ENCODE measurements at places on chromosomes 7 and 10.

DNA sequence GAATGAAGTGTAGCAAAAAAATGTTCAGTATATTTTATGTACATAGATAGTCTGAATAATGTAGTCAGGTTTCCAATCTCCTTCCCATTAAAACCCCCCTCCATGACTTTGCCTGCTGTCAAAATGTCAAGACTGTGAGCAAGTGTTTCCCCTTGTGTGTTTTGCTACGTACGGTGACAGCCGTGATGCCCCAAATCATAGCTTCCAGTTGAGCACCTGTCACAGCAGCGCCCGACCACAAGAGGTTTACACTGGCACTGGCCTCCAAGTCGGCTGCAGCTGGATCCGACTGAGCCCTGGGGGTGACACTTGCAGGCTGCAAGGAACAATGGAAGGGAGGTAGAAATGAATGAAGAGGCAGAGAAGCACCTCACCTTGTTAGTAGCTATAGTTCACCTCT, 62.3 kb downstream of the LAMB4 start:
- DNase-seq, result no peak

DNA sequence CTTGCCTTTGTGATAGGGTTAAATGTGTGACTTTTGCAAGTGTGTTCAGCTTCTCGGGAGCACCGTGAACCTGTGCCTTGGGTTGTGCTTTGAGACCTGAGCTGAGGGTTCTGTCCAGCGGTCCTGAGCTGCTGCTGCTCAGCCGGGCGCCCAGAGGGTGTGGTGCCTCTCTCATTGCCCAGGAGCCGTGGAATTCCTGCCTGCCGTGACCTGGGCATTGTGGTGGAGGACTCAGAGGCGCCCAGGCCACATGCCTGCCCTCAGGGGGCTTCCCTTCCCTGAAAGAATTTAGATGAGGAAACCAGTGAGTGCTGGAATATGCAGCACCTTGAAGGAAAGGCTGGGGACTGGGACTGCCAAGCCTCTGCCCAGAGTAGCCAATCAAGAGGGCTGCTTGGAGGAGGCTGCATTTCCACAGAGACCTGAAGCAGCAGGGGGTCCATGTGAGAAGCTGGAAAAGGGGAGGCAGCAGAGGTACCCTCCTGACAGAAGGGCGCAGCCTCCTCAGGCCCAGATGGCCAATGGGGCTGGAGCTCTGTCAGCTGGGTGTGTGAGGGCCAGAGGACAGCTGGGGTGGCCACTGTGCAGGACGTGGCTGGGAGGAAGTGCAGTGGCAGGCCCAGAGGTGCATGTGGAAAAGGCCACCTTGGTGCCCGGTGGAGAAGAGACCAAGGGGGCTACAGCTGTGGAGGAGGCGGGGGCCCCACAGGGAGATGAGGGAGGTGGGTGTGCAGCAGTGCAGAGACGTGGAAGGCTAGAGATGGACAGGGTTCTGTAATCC, 107.3 kb downstream of the NKX6-2 start:
- no peak for DNase-seq

DNA sequence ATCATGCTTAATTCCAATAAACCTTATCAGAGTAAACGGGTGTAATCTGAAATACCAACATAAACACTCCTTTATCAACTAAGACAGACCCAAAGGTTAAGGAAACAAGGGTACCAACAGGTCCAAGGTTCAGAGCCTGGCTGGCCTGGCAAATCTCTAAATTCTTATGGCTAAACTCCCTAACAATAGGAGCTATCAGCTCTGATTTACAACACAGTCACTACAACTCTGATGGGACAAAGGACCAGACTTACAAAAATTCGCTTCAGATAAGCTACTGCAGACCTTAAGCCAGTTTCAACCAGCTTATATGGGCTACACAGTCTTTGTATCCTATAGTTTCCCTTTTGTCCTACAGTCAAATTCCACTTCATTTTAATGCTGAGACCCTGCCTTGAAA, 381.9 kb downstream of the ZWINT start:
- no peak for DNase-seq

DNA sequence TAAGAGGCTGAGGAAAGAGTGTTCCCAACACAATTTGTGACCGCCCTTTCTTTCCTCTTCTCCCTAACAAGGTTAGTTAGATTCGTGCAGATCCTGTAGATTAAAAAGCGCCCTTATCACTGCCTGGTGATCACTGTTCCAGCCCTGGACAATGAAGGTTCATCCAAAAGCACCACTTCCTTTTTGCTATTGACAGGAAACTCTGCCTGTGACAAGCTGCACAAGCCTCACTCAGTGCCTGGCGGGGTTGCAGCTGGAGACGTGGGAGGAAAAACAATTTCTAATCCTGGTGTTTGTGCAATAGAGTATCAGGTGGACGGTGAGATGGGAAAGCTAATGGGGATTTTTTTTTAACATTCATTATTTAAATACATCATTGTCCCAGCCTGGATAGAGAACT, 105.9 kb upstream of the CAV2 start:
- no peak for DNase-seq

- DNase-seq, result no peak
These were observed 77.6 kb downstream of the GALNT11 start for GRCh38 chr7:152103066-152103465.

DNA sequence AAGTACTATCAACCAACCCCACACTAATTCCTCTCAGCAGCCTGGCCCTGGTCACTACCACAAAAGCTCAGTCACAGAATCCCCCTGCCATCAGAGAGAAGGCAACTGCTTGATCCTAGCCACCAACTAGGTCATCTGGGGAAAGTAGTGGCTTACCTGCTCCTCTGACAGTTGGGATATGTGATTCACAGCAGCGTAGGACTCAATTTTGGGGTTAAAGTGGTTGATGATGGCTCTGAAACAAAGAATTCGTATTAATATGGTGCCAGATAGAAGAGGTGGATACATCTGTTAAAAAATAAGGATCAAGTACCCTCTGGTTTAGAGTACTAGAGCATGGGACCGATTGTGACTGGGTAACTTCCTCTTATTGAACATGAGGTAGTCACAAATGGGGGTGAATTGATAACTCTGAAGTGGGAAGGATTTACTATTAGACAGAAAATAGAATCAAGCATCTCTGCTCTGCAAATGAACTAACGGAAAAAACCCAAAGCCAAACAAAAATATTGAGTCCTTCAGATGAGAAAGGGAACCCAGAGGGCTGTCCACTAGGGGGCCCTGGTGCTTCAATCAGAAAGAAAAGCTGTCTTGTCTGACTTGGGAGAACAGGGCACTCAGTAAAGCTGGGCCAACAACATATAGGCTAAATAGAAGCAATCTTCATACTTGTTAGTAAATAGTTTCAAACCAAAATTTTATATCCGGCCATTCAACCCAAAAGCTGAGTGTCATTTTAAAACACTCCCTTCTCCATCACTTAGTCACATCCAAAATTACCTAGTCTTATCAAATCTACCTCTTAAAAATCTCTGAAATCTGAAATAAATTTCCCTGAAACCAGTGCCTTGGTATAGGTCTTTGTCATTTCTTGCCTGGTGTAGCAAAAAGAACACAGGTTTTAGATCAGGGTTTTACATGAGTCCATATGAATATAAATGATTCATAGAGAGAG, 45.9 kb upstream of the KCNIP2 start:
- peak; percentile 61 for DNase-seq

- no peak for DNase-seq
These were observed 77.2 kb downstream of the CDCA7L start for GRCh38 chr7:21868576-21868850.

DNA sequence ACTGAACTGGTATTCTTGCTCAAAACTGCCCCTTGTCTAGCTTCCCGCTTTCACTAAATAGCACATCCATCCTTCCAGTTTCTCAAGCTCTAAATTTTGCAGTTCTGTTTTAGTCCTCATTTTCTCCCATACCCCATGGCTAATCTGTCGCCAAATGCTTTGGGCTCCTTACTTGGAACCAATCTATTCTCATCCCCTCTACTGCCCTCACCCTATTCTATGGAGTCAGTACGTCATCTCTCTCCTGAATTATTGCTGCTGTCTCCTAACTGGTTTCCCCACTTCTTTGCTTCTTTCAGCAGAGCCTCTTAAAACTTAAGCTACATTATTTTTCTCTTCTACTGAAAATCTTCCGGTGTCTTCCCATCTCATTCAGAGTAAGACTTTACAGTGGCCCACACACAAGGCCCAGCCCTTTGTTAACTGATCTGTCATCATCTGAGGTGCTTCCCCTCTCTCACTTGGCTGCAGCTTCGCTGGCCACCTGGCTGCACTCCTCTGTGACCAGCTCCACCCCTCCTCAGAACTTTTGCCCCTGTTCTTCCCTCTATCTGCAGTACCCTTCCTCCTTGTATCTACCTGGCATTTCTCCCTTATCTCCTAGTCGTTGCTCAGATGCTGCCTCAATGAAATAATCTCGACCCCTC, 9.9 kb downstream of the STARD3NL start:
- DNase-seq, result no peak

GRCh38 chr10:116472891-116473290, 45.2 kb downstream of the PNLIPRP3 start:
- DNase-seq, result no peak

GRCh38 chr10:77267703-77268675, 369.6 kb downstream of the KCNMA1 start:
- no peak for DNase-seq

DNA sequence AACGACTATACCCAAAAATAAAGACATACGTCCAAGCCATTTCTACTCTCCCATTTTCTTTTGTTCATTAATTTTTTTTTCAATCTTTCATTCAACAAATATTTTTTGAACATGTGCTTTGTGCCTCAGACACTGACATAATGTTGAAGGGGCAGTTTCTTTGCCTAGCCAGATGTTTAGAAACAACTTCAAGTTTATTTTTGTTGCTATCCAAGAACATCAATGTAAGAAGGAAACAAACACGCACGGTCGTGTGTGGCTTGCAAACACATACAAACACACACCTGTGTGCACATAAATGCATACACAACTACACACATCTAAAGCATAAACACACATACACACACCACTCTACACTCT, 39.9 kb downstream of the BTBD16 start:
- no peak for DNase-seq

GRCh38 chr7:95435422-95435780, 573 bp upstream of the PON2 start:
- DNase-seq, result no peak

- DNase-seq, result no peak
These were observed 160.6 kb downstream of the ADARB2 start for GRCh38 chr10:1576467-1577372.

- DNase-seq, result peak; percentile 33
These were observed 341.1 kb downstream of the PARD3 start for GRCh38 chr10:34474009-34474376.

- no peak for DNase-seq
These were observed 905 bp downstream of the ASB13 start for GRCh38 chr10:5665373-5666007.

DNA sequence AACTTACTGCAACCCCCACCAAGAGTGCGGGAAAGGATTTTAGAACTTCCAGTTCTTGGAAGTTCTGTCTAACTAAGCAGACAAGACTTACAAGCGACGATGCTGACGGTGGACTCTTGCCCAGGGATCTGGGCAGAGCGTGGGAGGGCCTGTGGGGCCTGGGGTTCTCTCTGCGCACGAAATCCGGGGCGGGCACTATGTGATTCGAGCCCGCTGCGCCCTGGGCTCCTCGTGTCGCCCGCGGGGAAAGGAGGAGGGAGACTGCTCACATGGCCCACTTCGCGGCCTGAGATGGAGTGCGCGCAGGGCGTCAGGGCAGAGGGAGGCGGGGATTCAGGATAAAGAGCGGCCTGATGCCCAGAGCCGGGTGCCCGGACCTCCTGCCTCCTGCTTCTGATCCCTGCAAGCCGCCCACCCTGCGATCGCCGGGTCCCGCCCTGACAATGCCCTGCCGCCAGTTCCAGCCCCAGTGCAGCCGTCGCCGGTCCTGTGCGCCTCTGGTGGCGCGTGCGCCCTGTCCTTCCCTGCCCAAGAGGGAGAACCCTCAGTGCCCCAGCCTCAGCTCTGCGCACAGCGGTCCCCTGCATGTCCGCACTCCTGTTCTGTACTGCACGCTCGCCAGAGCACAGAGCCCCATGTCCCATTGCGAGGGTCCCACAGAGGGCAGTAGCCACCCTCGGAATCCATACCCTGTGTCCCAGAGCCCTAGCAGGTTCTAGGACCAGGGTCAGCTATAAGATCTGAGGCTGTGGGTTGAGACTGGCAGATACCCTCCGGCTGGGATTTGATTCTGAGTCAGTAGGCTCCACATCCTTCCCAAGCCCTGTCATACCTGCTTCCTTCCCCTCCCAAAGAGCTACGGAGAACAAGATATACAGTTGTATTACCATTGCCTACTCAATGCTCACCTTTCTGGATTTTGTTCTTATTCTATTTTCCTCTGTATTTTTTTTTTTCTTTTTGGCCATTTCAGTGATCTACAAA, 99.4 kb upstream of the TMEM106B start:
- DNase-seq, result peak; percentile 58

GRCh38 chr7:89377219-89377618, 581.7 kb upstream of the TEX47 start:
- no peak for DNase-seq

- peak; percentile 70 for DNase-seq
These were observed 61.4 kb downstream of the SYPL1 start for GRCh38 chr7:106050746-106051117.

DNA sequence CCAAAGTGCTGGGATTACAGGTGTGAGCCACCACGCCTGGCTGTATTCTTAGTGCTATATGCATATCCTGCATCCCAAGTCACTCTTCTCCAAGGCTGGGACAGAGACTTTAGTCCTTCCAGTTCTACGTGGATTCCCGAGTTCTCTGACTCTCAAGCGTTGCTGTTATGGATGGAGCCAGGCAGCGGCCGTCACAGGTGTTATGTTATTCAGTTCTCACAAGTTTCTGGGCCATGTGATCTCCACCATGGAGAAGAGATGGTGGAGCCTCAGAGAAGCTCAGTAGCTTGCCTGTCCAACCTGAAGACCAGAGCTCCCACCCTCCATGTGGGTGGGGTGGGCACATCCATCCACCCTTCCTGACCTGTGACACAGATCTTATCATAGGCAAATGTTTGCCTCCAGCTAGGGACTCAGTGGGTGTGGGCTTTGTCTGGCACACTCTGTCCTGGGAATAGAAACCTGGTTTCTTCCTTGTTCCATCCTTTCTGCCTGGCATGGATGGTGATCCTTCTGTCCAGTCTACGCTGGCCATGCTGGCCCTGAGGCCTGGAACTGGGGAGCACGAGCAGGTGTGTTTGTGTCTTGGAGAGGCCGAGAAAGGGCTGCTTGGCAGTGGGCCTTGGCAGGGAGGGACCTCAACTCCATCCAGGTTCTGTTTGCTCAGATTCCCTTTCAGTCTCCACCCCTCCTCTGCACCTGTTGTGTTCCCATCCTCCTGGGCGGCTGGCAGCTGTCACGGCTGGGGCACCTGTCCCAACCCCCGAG, 55.3 kb downstream of the NEURL1 start:
- DNase-seq, result no peak

Measured in kidney tubule cell (primary cell).